ENCODE measurements at places on chromosomes 5 and 9.
A peak's percentile ranks its signal among the peaks of the same experiment; 100 is the strongest.

DNA sequence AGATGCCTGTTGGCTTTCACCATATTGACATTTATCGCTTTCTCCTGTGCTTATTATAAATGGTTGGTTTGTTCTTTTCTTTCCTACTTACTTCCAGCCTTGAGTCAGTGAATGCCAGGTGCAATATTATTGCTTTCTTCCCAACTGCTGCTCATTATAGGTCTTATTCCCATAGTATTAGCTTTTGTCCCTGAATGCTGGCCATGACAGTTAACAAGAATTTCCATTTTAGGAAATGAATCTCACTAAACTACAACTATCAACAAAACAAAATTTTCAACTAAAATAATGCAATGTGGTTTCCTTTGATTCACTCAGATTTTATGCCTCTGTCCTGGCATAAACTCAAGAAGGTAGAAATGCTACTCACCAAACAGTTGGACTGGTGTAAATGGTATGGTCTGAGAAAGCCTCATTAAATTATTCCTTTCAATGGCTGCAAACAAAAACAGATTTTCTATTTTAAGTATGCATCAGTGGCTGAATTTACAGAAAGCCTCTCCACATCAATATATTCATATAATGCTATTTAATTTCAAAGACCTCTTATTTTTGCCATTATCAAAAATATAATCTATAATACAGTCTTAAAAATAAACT, 145.4 kb downstream of the TRPM6 start:
- no peak overlapping the region for H3K27ac ChIP-seq
- no peaks in the 10 kb centered on the region for H3K4me1 ChIP-seq
- H3K27me3 ChIP-seq: peaks cover 17% of the 10 kb centered on the region
- no peak overlapping the region for H3K4me3 ChIP-seq

GRCh38 chr5:58544195-58544594, 38.7 kb upstream of the RAB3C start:
- H3K27me3 ChIP-seq: no peaks in the 10 kb centered on the region
- no peaks in the 10 kb centered on the region for H3K36me3 ChIP-seq

DNA sequence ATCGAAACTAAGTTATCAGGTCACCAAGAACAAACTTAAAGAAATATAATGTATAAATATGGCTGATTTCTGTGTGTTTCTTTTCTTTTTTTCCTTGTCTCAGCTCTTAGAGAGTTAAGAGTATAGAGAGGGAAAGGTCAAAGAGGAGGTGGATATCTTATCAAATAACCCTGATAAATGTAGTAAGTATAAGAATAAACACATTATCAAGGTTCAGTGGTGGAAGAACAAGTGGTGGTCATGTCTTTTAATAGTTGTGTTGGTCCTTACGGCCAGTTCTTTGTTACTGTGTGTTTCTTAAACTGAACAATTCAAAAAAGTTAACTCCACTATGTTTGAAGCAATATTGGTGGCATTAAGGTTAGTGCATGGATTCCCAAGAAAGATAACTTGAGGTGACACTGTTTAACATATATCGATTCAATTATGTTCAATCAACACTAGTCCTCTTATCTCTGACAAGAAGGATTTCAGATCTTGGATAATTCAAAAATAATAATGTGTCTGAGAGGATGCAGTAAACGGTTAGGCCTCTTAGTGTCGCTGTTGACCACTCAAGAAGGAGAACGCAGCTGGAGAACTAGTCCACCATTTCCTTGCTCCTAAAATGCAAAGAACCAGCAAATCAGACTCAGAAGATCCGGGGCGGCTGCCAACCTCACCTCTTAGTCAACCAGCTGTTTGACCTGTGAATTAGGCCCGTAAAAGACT, at the start of gene PCDHGA3:
Gene PCDHGA3 (plus strand): TSS at position 588 of the 711 bp plus-strand sequence. CDS start 205 bp downstream, outside the sequence.
- no peak within 1 kb of the TSS for H3K27ac ChIP-seq
- DNase-seq: no peak
- no peaks in the 10 kb centered on the region for H3K4me1 ChIP-seq
- peak within 1 kb of the TSS; percentile 58 for H3K4me3 ChIP-seq
- H3K27me3 ChIP-seq: peaks cover 20% of the 10 kb centered on the region

DNA sequence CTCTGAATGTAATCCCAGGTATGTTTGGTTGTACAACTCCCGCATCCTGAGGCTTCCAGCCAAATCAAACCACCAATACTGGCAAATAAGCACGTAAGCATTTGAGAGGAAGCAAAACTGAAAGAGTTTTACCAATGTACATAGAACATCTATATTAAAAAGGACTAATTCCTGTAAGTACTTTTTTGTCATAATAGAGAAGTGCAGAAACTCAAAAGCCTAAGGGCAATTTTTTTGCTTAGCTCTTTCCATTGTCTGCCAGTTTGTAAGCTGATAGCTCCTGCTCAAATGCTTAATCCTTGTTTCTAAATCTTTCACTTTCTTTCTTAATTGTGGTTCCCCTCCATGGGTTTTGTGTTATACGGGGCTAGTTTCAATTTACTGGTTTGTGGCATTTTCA, 1151.8 kb downstream of the CDH12 start:
- no peak overlapping the region for H3K4me3 ChIP-seq
- no peak overlapping the region for H3K27ac ChIP-seq
- no peaks in the 10 kb centered on the region for H3K4me1 ChIP-seq
- no peak for DNase-seq
- peaks cover 2% of the 10 kb centered on the region for H3K27me3 ChIP-seq

- H3K27me3 ChIP-seq: no peaks in the 10 kb centered on the region
- no peak overlapping the region for H3K4me3 ChIP-seq
- no peak overlapping the region for H3K27ac ChIP-seq
- H3K36me3 ChIP-seq: no peaks in the 10 kb centered on the region
- DNase-seq: no peak
Observed at GRCh38 chr5:88895681-88896501, 12.9 kb upstream of the MEF2C start.

- peaks cover 7% of the 10 kb centered on the region for H3K27me3 ChIP-seq
- H3K4me1 ChIP-seq: no peaks in the 10 kb centered on the region
- H3K27ac ChIP-seq: no peak overlapping the region
- no peaks in the 10 kb centered on the region for H3K36me3 ChIP-seq
Observed at GRCh38 chr9:84382720-84383119, 42.2 kb upstream of the SLC28A3 start.

- no peaks in the 10 kb centered on the region for H3K4me1 ChIP-seq
- H3K36me3 ChIP-seq: peaks cover 24% of the 10 kb centered on the region
- H3K4me3 ChIP-seq: no peak overlapping the region
- H3K27ac ChIP-seq: no peak overlapping the region
- H3K27me3 ChIP-seq: no peaks in the 10 kb centered on the region
Observed at GRCh38 chr5:55633574-55634208, 78.4 kb downstream of the SLC38A9 start.

DNA sequence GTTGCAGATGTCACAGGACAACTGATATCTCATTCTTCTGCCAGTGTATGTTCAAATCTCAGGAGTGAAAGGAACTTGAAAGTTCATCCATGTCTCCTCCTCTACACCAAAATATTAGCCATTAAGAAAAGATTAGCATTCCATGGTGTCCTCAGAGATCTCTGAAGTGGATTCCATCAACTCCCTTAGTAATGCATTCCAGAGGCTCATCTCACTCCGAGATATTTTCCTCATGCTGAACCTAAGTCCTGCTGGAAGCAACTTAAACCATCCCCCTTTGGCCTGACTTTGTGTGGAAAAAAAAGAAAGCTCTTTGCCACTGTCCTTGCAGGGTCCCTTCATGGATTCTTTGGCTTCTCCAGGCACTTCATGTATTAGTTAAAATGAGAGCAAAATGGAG, 155.7 kb upstream of the ZNF462 start:
- H3K36me3 ChIP-seq: no peaks in the 10 kb centered on the region
- no peak overlapping the region for H3K4me3 ChIP-seq
- no peaks in the 10 kb centered on the region for H3K27me3 ChIP-seq
- H3K4me1 ChIP-seq: no peaks in the 10 kb centered on the region
- H3K27ac ChIP-seq: no peak overlapping the region
- DNase-seq: no peak

GRCh38 chr9:38326122-38326521, 66.4 kb upstream of the ALDH1B1 start:
- peaks cover 6% of the 10 kb centered on the region for H3K27me3 ChIP-seq
- H3K4me3 ChIP-seq: no peak overlapping the region
- no peaks in the 10 kb centered on the region for H3K36me3 ChIP-seq

- H3K27me3 ChIP-seq: no peaks in the 10 kb centered on the region
- H3K4me3 ChIP-seq: no peak overlapping the region
- peaks cover 3% of the 10 kb centered on the region for H3K4me1 ChIP-seq
- peaks cover 2% of the 10 kb centered on the region for H3K36me3 ChIP-seq
- DNase-seq: no peak
- H3K27ac ChIP-seq: no peak overlapping the region
Observed at GRCh38 chr5:102807878-102808502, 52.9 kb downstream of the PAM start.

- H3K27me3 ChIP-seq: peaks cover 4% of the 10 kb centered on the region
- DNase-seq: no peak
- H3K27ac ChIP-seq: no peak overlapping the region
Observed at GRCh38 chr5:38718771-38719391, 126.9 kb upstream of the OSMR start.

DNA sequence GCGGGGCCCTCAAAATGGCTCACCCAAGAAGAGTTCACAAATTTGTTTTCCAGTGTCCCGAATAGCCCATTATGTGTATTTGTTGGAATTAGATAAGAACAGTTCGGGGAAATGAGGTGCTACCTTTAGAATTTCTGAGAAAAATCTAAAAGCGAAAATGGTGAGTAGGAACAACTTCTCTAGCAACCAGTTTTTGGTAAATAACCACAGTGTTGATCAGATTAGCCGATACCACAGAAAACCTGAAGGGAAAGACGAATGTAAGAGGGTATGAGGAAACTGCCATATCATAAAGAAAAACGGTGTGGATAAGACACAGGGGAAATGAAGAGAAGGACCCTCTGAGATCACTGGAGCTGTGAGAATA, 31.0 kb downstream of the ADAM19 start:
- H3K27me3 ChIP-seq: no peaks in the 10 kb centered on the region
- H3K36me3 ChIP-seq: peaks cover 34% of the 10 kb centered on the region
- peaks cover 79% of the 10 kb centered on the region for H3K4me1 ChIP-seq
- peak overlapping the region; percentile 88 for H3K27ac ChIP-seq
- H3K4me3 ChIP-seq: peak overlapping the region; percentile 49

DNA sequence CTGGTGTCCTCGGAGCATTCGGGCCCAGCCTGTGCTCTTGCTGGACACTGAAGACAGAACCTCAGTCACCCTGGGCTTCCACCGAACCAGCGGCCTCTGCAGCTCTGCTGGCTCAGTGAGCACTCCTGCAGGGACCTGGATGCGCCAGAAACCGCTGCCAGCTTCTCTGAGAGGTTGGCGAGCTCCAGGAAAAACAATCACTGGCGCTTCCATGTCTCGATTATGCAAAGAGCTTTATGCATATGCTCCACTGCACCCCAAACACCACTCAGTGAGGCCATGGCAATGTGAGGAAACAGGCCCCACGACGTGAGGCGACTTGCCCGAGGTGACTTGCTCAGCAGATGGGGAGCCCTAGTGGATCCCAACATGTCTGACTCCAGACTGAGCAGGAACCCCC, 11.0 kb downstream of the PRDM12 start:
- DNase-seq: no peak
- H3K4me1 ChIP-seq: no peaks in the 10 kb centered on the region
- no peak overlapping the region for H3K4me3 ChIP-seq
- peaks cover 2% of the 10 kb centered on the region for H3K27me3 ChIP-seq
- no peak overlapping the region for H3K27ac ChIP-seq

DNA sequence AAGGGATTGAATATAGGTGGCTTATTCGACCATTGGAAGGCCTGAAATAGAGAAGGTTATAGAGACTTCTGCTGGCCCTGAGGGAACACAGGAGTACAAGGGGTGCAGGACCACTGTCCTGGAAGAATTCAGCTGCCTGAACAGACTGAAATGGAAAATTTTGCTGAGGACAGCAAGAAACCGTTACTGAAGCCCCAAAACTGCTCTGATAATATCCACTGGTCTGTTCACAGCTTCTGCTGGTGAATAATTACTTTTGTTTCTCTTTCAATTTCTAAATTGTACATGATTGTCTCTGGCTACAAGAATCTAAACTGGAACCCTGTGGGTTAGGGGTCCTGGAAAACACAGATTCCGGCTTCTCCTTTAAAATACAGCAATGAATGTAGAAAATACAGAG, 218.5 kb upstream of the CDH12 start:
- H3K4me3 ChIP-seq: peak overlapping the region; percentile 14
- DNase-seq: no peak
- H3K27ac ChIP-seq: no peak overlapping the region
- no peaks in the 10 kb centered on the region for H3K27me3 ChIP-seq

GRCh38 chr9:81032030-81032572, 657.2 kb downstream of the TLE1 start:
- no peaks in the 10 kb centered on the region for H3K4me1 ChIP-seq
- peaks cover 2% of the 10 kb centered on the region for H3K27me3 ChIP-seq
- H3K36me3 ChIP-seq: no peaks in the 10 kb centered on the region
- DNase-seq: no peak

DNA sequence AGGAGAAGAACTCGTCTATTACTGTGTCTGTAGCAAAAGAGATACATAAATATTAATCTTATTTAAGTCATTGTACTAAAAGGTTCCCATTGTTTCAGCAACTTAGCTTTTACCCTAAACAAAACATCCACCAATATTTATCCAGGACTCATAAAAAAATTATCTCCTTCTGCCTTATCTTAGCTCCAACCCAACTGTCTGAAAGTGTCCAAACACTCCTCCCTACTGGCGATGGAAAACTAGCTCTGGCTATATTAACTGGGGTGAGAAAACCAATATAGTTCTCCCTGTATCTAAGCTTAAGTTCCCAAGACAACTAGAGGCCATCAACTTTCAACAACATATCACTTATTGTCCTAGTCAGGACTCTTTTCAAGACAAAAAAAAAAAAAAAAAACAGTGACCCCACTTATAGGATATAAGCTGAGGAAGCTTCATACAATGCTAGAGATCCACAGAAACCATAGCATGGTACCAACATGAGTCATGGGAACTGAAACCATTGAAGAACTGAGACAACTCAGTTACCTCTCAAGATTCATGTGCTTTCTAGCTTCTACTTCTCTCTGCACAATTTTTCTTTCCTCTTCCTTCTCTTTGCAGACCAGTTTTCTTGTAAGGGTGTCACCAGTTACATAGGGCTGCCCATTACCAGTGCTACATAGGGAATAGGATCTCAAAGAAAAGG, 150.7 kb upstream of the RASA1 start:
- DNase-seq: no peak
- H3K4me3 ChIP-seq: no peak overlapping the region
- no peaks in the 10 kb centered on the region for H3K27me3 ChIP-seq
- H3K36me3 ChIP-seq: no peaks in the 10 kb centered on the region

GRCh38 chr9:82334286-82334685, 345.7 kb downstream of the SPATA31D1 start:
- H3K27me3 ChIP-seq: no peaks in the 10 kb centered on the region
- no peak overlapping the region for H3K4me3 ChIP-seq
- DNase-seq: no peak
- H3K27ac ChIP-seq: no peak overlapping the region
- H3K36me3 ChIP-seq: no peaks in the 10 kb centered on the region
- no peaks in the 10 kb centered on the region for H3K4me1 ChIP-seq

- no peaks in the 10 kb centered on the region for H3K27me3 ChIP-seq
- no peaks in the 10 kb centered on the region for H3K4me1 ChIP-seq
- H3K36me3 ChIP-seq: no peaks in the 10 kb centered on the region
- H3K27ac ChIP-seq: no peak overlapping the region
Observed at GRCh38 chr5:2451100-2451499, 300.4 kb downstream of the IRX2 start.

GRCh38 chr5:129459777-129460671, at the start of gene ADAMTS19:
Gene ADAMTS19, plus strand, starts transcription at chr5:129460298. Its CDS starts 94 bp downstream, at chr5:129460392.
- H3K27me3 ChIP-seq: peaks cover 17% of the 10 kb centered on the region
- peaks cover 3% of the 10 kb centered on the region for H3K36me3 ChIP-seq
- H3K4me1 ChIP-seq: peaks cover 13% of the 10 kb centered on the region
- H3K27ac ChIP-seq: no peak within 1 kb of the TSS
- no peak for DNase-seq
